ENCODE measurements at places on chromosomes 12 and 14. TPM values are rescaled to one million over a fixed set of nuclear protein-coding genes. Genes with fewer than 3 reads are reported as not detected.

- peak; percentile 72 for DNase-seq
Observed at GRCh38 chr12:80472911-80473500, 29.0 kb downstream of the PTPRQ start.

GRCh38 chr12:109641422-109641821, 67.8 kb downstream of the MVK start:
- DNase-seq, result no peak

GRCh38 chr14:54778618-54779345, 123.8 kb downstream of the GCH1 start:
- DNase-seq, result no peak

GRCh38 chr14:56857216-56857615, 46.9 kb upstream of the OTX2 start:
- no peak for DNase-seq

DNA sequence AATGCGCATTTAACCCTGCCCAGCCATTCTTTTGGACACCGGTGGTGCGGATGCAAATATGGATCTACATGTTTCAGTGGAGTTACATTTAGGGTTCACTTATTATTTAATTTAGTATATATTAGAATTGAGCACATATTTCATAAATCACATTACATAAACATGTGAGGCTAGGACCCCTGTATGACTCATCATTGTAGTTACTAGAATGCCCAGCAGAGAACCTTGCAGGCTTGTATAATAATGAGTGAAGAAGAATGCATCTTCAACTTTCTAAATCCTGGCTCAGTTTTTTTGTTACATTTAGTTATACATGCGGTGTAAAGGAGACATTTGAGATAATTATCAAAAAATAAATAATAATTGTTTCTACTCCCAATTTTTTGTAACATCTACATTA, 369.0 kb downstream of the ATP23 start:
- DNase-seq, result peak; percentile 75

DNA sequence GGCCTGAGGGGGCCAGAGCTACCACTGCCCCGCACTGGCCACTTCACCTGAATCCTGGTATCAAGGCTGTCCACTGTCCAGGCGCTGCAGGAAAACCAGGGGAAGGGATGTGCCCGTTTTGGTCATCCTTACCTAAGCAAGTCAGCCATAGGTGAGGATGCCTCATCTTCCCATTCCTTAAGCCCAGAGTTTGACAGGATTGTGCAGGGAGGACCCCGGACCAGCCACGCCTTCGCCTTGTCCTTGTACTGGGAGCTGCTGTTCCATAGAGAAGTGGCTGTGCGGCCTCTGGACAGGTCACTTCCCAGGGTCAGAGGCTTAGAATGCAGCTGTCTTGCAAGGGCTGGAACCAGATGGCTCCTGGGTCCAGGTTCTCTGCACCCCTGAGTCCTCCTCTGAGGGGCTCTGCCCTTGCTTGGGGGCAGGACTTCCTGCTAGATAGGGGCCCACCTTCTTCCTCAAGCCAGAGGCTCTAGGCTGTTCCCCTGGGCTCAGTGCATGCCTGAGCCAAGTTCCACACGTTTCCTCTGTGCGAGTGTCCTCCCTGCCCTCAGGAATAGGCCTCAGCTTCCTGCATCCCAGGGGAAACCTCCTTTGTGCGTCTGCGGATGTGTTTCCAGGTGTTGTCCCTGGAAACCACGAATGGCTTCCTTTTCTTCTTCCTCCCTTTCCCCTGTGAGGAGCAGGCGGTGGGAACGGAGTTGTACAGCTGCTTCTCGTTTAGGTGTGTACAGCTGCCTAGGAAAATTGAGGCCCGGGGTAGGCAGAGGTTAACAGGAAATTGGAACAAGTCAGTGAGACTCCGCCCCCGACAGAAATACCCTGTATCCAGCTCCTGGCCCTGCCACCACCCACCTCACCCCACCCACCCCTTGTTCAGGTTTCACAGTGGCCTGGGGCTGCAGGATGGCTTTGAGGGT, 54.3 kb upstream of the RIN3 start:
- DNase-seq, result no peak

DNA sequence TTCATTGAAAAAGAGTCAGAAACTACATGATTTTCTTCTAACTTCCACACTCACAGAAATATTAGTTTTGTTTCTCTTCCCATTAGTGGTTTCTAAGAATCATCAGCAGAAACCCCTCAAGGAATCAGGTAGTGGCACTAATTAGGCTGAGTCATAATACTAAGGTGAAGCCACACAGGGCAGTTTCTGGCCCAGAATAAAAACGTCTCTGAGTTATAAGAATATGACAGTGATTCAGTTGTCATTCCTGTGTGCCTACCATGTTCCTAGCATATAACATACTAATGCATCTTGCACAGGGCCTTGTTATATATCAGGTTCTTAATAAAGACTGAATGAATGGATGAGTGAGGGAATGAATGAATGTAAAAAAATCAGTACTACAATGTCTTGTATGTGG, 206.0 kb upstream of the PLEKHG7 start:
- DNase-seq, result no peak

Gene MYF6
- total RNA-seq, result not detected

- no peak for DNase-seq
Observed at GRCh38 chr14:47511829-47512228, 163.6 kb downstream of the MDGA2 start.

Gene CCDC196
- total RNA-seq, result not detected

Gene BCL2L2
- total RNA-seq, result 19.6 TPM

GRCh38 chr14:92258934-92259333, 64.0 kb upstream of the SLC24A4 start:
- DNase-seq, result no peak

DNA sequence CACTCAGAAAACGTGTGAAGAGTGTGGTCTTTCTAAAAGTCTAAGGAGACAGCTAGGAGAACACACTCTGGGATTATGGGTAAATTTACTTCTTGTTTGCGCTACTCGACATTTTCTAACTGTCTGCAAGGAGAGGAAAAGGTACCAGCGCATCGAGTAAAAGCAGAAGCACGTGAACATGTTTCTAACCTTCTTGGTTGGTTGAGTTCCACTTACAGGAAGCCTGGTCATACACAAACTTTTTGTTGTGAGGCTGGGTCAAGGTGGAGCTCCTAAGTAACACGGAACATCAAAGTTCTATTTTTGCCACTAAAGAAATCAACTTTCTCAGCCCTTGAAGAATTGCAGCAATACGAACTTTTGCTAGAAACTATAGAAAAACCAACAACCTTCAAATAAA, 20.0 kb downstream of the ANKLE2 start:
- no peak for DNase-seq

- peak; percentile 44 for DNase-seq
Observed at GRCh38 chr14:35747379-35747778, 61.7 kb downstream of the RALGAPA1 start.

- DNase-seq, result no peak
Observed at GRCh38 chr14:68728342-68729106, 64.3 kb downstream of the ZFP36L1 start.

GRCh38 chr12:66017736-66018135, 112.8 kb downstream of the LLPH start:
- no peak for DNase-seq

DNA sequence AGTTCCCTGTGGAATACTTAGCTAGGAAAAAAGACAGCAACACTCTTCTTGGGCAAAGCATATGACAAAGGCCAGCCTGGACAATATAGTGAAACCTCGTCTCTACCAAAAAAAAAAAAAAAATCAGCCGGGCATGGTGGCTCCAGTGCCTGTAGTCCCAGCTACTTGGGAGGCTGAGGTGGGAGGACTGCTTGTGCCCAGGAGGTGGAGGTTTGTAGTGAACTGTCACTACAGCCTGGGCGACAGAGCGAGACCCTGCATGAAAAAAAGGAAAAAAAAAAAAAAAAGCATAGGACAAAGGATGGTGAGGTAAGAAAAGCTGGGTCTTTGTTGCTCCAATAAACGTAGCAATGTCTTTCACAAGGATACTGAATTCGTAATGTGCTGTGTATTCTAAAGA, 1.1 kb downstream of the TXNDC16 start:
- no peak for DNase-seq

DNA sequence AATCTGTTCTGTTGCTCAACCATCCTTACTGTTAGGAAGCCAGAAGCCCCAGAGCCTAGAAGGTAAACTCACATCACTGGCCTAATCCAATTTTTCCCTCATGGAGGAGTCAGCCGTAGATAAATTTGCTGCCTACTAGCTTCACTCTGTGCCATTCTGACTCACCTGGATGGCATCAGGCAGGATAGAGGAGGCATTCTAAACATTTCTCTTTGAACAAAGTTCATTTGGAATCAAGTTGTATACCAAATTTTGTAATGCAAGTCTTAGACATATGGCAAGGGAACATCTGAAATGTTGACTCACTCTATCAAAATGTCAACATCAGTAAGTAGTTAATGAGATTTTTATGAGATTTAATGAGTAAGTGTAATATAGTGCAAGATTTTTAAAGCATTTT, 13.6 kb upstream of the TBC1D30 start:
- no peak for DNase-seq

GRCh38 chr12:115998794-115999478, 278.6 kb downstream of the MED13L start:
- DNase-seq, result peak; percentile 3

DNA sequence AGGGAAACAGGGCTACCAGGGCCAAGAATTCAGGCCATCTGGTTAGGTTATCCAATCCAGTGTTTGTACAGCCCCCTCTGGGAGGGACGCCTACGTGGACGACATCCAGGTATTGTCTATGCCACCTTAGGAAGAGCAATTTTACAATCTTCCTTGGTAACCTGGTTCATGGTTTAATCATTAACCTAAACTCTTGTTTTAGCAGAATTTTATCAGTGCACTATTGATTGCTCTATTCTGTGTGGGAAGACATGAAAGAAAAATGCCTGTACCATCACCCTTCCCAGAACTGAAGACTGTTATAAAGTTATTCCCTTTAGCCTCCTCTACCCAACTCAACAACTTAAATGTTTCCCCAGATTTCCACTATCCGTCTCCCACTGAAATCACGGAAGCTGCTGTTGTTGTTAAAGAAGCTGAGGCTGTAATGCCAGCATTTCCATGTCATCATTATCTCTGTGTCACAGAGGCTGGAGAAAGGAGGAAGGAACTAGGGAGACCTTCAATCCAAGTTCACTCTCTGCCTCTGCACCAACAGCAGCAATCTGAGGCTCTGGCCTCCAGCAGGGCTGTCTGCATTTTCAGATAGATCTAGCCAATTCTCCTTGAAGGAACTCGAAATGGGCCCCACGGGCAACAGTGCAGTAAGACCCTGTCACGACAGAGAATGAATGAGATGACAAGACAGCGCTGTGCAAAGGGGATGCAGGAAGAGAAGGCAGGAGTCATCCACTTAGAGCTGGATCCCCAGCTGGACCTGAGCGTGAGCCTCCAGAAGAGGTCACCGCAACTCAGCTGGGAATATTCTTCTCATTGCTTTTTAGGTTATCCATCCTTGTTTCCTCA, 183.4 kb upstream of the GZMB start:
- DNase-seq, result no peak

DNA sequence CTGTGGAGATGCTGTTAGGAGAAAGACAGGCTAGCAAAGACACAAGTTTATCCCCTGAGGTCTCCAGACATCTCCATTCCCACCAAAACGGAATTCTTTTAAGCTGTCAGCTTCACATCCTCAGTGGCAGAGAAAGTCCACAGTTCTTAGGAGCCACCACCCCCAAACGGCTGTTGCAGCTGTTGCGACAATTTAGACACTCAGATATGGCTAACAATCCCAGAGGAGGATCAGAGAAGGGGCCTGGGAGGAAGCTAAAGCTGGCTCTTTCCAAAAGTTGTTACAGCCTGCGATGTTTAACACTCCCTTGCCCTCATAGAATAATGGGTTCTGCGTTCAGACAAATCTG, 1.9 kb upstream of the ATP5MC2 start:
- DNase-seq, result no peak

DNA sequence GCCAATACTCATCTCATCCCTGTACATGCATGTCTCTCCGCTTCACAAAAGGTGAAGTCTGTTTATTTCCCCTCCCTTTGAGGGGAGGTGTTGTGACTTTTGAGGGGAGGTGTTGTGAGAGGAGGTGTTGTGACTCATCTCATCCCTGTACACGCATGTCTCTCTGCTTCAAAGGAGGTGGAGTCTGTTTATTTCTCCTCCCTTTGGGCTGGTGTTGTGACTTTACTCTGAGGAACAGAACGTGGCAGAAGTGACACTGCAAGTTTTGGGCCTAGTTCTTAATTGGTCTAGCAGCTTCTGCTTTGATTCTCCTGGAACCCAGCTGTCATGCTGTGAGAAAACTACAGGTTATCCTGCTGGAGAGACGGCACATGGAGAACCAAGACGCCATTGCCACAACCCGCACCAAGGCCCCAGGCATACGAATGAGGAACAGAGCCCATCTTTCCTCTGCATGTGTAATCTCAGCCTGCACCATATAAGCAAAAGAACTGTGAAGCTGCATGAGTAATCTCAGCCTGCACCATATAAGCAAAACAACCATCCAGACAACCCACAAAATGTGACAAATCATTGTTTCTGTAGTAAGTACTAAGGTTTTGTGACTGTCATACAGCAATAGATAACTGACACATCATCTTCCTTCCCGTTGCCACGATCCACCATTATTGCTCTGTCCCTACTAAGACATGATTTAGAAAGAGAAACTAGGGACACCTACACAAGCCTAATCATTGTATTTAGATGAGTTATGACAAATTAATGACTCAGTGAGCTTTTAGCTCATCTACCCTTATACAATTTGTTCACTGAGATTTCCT, 30.0 kb downstream of the GALNT4 start:
- peak; percentile 39 for DNase-seq

Gene VRTN
- 0.14 TPM for total RNA-seq

All from astrocyte (in vitro differentiated cells and primary cell).